ENCODE measurements at places on chromosomes 1 and 21. TPM values are rescaled to one million over a fixed set of nuclear protein-coding genes. Genes with fewer than 3 reads are reported as not detected.

The SEMA4A gene
- 21.5 TPM for total RNA-seq

DNA sequence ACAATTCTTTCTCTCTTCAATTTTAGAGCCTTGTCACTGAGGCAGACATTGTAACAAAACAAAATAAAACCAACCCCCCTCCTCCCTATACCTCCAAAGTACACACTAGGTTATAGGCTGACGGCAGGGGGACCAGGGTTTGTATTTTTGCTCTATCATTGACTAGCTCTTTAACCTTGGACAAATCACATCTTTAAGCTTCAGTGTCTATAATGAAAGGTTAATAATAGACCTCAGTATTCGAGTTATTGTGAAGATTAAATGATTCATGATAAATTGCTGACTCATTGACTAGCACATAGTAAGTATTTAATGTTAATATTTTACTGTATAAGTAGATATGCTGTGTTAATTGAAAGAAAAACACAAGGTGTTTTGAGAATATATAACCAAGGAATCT is 1267.6 kb upstream of the ADGRL2 start:
- no peak for DNase-seq

The APOBEC4 gene
- total RNA-seq = not detected

- DNase-seq = no peak
Measured at GRCh38 chr1:117534995-117535467, 70.8 kb upstream of the TENT5C start.

DNA sequence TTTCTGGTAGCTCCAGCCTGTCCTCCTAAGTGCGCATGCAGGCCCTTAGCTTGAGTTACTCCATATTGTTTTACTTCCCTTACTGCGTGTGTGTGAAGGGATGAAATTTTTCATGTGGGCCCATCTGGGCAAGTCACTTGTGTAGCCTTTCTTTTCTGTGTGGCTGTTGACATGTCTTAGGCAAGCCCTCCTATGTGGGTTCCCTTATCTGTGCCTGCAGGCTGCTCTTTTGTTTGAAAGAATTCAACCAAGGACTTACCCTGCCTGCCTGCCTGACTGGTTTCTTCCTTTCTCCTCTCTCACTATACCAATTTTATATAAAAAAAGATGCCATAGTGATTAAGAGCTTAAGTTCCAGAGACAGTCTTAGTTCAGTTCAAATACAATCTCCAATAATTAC is 249.3 kb downstream of the ATG4C start:
- DNase-seq = no peak

GRCh38 chr1:172897738-172898137 is 153.0 kb downstream of the TNFSF18 start:
- DNase-seq = no peak

- peak; percentile 96 for DNase-seq
Measured at GRCh38 chr1:53945433-53946251, at the start of gene IFT25. Gene IFT25, minus strand, starts transcription at chr1:53945699. Its CDS starts 5,617 bp downstream, at chr1:53940082.

The DDI2 gene
- total RNA-seq = 69.2 TPM

- DNase-seq = no peak
Measured at GRCh38 chr1:208273386-208274017, 29.3 kb upstream of the PLXNA2 start.

The IVL gene
- total RNA-seq = not detected

DNA sequence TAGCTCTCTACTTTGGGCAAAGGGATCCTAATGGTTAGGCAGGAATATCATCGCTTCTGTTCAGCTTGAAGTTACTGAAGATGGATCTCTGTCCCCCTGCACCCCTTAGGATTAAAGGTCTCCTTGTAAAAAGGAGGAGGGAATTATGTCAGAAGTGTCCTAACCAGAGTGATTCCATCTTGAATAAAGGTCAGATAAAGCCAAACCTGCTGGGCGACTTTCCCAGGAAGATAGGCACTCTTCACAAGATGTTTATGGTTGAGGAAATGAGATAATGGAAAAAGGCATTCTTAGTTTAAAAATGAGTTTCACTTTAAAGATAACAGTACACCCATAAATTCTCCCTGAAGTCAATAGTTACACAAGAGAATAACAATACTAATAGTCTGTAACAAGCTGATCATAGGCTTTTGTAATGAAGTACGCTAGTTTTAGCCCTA is 1.7 kb upstream of the NENF start:
- DNase-seq = no peak

- no peak for DNase-seq
Measured at GRCh38 chr1:196608390-196609369, at the start of gene KCNT2. Gene KCNT2, minus strand, starts transcription at chr1:196608440. Its CDS starts 131 bp downstream, at chr1:196608309.

The SDC3 gene
- 37.8 TPM for total RNA-seq

The TYW3 gene
- total RNA-seq = 15.5 TPM

- no peak for DNase-seq
Measured at GRCh38 chr1:244159646-244160045, 108.6 kb downstream of the ZBTB18 start.

GRCh38 chr1:181086926-181087325 is 1.6 kb upstream of the IER5 start:
- DNase-seq = no peak

The DEPDC1 gene
- total RNA-seq = not detected

The GOLT1A gene
- not detected for total RNA-seq

DNA sequence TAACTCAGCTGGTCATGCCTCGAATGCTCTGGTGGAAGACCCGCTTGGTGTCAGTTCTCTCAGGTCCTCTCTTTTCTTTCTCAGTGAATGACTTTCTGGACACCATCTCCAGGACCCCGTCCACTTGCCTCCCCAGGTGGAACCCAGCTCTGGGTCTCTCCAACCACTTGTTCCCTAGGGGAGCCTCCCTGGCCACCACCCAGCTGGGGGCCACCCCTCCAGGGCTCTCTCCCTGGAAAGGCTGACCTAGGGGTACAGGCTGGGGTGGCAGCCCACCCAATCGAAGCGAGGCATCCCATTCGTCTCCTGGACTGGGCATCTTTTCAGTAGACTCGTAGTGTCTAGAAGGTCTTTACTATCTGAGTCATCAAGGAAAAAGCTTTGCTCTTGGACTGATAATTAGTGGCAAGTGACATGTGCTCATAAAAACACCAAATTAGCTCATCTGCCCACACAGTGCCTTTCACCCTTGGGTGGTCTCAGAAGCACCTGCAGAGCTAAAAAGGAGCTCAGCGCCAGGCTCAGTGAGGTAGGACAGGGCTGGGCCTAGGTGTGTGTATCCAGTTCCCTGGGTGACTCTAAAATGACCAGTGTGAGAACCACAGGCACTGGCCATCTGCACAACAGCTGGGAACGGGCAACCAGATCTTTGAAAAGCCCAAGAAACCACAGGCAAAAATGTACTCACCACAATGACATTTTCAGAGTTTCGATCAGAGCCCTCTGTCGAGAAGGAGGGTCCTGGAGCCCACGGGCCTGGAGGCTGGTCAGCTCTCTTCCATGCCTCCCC is 2.4 kb upstream of the PDXK start:
- DNase-seq = no peak

GRCh38 chr1:2210786-2211185 is 16.2 kb upstream of the FAAP20 start:
- DNase-seq = no peak

The C8B gene
- total RNA-seq = not detected

GRCh38 chr1:29169976-29170375 is 11.7 kb downstream of the SRSF4 start:
- DNase-seq = no peak

The CELA2A gene
- not detected for total RNA-seq

- no peak for DNase-seq
Measured at GRCh38 chr1:110152133-110152785, 2.0 kb downstream of the SLC6A17 start.

- no peak for DNase-seq
Measured at GRCh38 chr1:62389531-62389930, 47.3 kb upstream of the USP1 start.

The ST6GALNAC5 gene
- 15.4 TPM for total RNA-seq

DNA sequence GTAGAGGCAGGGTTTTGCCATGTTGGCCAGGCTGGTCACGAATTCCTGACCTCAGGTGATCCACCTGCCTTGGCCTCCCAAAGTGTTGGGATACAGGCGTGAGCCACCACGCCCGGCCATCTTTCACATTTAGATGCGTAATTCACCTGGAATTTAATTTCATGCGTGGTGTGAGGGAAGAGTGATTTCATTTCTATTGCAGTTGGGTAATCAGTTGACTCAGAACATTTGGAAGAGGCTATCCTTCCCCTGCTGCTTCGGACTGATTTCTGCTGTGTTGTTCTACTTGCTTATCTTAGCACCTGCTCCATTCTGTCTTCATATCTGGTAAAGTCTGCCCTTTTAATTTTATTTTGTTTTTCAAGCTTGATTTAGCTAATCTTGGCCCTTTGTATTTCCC is 19.1 kb downstream of the DIP2A start:
- no peak for DNase-seq

DNA sequence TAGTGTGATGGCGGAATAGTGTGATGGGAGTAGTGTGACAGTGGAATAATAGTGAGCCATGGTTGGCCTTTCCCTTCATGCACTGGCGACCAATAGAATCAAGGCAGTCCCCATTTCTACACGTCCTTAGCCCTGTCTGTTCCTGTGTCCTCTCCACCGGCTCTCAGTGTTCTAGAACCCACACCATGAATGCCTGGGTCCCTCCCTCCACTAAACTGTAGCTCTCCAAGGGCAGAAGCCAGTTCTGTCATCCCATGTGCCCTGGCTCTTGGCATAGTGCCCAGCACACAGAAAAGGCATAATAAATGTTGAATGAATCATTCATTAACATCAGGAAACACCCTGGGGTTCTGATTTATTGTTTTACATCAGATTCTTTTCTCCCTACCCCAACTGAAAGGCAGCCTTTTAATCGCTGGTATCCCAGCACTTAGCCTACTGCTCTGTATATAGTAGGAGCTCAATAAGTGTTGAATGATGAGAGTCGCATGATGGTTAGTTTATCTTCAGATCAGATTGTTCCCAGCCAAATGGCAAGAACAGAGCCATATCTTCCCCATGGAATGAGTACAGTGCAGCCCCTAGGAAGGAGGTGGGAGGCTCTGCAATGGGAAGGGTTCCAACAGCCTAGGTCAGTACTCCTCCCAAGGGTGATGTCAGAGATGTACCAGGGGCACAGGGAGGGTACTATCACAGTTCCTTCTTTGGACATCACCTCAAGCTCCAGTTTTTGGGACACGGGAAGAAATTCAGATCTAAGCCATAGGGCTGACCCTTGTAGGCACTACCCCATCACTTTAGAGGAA is 325.7 kb downstream of the HHAT start:
- DNase-seq = no peak

The PCP4 gene
- total RNA-seq = 2.3 TPM

The MTARC1 gene
- total RNA-seq = 47.9 TPM

The FCGR3B gene
- 0.32 TPM for total RNA-seq

GRCh38 chr1:32128479-32128878 is 20.6 kb downstream of the KPNA6 start:
- DNase-seq = no peak

The SH2D1B gene
- not detected for total RNA-seq

The KRTAP23-1 gene
- total RNA-seq = not detected

DNA sequence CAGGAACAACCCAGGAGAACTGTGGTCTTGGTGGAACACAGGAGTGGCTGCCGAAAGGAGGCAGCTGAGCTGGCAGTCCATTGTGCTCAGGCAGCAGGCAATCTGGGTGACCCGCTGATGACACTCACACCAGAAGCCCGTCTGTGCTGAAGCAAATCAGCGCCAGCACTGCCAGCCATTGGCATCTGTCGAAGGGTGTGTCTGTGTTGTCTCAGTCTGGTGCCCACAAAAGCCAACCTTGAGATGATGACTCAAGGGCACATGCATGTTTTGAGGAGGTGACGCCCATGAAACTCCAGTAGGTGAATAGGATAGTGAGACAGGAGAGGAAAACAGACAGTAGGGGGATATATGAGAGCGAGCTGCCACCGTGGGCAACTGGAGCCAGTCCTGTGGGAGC is 167.3 kb downstream of the KAZN start:
- no peak for DNase-seq

The SLC9C2 gene
- total RNA-seq = not detected
